Hepatic stellate cell (primary cell): ENCODE measurements at places on chromosomes 4 and X.

DNA sequence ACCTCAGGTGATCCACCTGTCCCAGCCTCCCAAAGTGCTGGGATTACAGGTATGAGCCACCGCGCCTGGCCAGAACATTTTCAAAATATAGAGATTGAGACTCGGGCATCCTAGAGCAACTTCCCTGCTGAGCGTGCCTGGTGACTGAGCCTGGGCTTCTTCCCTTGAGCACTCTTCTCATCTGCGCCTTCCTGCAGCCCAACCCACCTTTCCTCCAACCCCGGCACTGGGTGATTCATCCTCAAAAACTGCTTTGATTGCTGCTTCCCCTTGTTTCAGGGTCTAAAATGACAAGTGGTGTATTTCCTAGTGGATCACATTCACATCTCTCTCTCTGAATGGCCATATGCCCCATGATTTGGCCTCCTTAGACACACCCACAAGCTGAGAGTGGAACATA is 37.8 kb downstream of the PHKA2 start:
- DNase-seq, result no peak

GRCh38 chr4:23897564-23898109 is 7.8 kb upstream of the PPARGC1A start:
- DNase-seq, result no peak

DNA sequence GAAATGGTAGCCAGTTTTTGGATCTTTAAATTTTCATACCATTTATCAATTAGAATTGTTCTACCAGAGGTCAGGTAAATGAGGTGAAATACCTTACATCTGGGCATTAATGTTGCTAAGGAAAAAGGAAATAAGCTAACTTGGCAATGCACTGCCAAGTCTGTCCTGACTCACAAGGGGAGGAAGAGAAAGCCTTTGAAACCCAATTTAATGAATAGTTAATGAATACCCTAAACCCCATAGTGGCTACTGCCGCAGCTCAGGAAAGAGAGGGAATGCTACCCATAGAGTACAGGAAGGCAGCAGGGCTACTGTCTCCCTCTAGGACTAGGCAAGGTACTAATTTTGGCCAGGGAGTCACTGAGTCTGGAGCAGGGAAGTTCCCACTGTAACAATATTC is 16.8 kb upstream of the DHX15 start:
- DNase-seq, result no peak

DNA sequence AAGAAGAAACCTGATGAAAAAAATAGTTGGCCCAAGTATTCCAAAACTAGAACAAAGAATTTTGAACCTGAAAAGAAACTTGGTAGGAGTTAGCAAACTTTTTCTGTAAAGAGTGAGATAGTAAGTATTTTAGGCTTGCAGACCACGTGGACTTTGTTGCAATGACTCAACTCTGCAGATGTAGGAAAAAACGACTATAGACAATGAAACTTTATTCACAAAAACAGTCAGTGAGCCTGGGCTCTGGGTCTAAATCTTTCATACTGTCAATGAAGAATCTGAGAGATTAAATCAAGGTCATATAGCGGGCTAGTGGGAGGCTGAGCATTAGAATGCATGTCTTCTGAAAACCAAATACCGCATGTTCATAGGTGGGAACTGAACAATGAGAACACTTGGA is 23.0 kb downstream of the SH3D19 start:
- no peak for DNase-seq

DNA sequence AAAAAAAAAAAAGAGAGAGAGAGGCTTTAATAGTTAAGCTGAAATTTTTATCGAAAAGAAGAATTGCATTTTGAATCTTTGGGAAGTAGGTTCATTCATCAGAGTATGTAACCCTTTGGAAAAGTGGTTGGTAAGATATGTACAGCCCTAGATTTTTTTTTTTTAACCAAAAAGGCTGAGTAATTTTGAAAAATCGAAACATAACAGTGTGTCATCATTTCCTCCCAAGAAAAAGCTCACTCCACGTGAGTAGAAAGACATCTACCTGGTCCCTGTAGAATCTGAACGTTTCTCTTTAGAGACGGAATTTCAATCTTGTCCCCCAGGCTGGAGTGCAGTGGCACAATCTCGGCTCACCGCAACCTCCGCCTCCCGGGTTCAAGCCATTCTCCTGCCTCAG is 16.2 kb downstream of the SHOX start:
- DNase-seq, result no peak

- no peak for DNase-seq
These were observed 2.1 kb downstream of the NSD2 start for GRCh38 chr4:1873291-1873690.

GRCh38 chr4:180054291-180054690 is 2188.9 kb upstream of the TENM3 start:
- DNase-seq, result no peak

DNA sequence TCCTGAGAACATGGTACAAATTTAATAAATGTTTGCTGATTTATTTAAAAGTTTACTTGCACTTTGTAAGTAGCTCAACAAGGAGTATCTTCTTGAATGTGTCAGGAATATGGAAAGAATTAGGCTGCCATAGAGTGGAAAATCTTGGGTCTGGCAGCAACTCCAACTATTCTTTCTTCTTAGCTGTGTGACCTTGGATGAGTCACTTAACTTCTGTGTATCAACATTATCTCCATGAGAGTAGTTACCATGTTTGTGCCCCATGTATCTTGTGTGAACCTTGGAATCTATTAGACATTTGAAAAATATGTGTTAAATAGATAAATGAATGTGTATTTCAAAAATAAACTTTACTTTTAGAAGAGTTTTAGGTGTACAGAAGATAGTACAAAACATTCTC is 348.8 kb downstream of the GBA3 start:
- DNase-seq, result no peak

DNA sequence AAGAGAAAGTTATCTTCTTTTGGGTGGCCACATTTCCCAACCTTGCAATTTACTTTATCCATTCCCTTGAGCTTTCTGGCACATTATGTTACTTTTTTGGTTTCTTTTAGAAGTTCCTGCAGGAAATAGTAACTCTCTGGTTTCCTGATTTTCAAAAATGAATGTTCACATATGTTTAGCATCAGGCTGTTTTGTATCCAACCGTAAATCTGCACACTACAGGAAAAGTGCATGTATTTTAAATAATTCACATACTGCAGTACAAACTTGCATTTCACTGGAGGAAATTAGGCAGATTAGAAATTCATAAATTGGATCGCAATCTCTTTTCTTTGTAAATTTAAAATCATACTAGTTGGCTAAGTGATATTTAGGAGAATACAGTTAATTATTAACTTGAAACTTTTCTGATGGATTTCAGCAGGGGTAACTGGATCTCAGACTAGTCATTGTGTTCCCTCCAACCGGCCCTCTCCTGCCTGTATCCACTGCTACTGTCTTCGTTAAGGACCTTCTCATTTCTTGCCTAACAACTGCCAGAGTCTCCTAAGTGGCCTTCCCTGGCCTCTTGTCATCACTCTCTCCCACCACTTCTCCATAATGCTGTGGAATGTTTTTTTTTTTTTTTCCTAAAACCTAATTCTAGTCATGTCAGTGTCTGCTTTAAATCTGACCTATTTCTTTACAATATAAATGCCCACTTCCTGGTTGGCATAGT is 137.2 kb downstream of the UNC5C start:
- no peak for DNase-seq

- DNase-seq, result no peak
These were observed 89.0 kb downstream of the PHEX start for GRCh38 chrX:22121161-22121560.

DNA sequence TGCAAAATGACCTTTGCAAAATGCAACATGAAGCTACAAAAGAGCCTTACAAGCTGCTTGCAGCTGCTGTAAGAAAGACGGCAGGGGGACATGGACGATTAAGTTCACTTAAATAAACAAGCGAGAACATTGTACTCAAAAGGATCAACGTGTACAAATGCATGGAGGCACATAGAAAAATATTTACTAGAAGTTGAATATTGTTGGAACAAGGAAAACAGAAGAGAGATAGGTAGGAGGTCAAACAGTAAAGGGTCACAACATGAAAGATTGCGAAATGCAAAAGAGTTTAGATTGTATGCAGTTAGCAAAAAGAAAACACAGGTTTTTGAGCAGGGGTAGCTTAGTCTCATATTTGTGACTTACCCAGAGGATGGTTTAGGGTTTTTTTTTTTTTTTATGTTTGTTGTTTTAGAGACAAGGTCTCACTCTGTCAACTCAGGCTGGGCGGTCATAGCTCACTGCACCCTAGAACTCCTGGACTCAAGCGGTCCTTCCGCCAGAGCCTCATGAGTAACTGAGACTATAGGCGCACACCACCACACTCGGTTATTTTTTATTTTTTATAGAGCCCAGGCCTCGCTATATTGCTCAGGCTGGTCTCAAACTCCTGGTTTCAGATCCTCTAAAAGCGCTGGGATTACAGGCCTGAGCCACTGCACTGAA is 1.4 kb upstream of the PHF8 start:
- DNase-seq, result no peak

GRCh38 chr4:151553874-151554273 is 144.9 kb downstream of the FHIP1A start:
- DNase-seq, result no peak
